Osteoblast (primary cell): ENCODE measurements at places on chromosomes 13 and 19. TPM values are rescaled to one million over a fixed set of nuclear protein-coding genes. Genes with fewer than 3 reads are reported as not detected.
A peak's percentile ranks its signal among the peaks of the same experiment; 100 is the strongest.

DNA sequence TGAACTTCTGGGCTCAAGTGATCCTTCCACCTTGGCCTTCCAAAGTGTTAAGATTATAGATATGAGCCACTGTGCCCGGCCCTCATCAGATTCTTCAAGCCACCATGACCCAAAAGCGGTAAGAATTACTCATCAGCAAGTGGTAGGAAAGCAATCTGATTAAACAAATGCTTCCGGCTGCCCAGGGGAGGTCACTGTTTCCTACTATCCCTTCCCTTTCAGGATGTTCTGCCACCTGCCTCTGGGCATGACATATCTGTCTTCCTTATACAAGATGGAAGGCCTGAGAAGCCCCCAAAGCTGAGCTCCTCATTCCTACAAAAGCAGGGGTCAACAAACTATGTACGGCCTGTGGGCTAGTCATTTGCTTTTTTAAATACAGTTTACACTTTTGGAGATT is 7.0 kb downstream of the ABHD8 start:
- peak; percentile 92 for DNase-seq

DNA sequence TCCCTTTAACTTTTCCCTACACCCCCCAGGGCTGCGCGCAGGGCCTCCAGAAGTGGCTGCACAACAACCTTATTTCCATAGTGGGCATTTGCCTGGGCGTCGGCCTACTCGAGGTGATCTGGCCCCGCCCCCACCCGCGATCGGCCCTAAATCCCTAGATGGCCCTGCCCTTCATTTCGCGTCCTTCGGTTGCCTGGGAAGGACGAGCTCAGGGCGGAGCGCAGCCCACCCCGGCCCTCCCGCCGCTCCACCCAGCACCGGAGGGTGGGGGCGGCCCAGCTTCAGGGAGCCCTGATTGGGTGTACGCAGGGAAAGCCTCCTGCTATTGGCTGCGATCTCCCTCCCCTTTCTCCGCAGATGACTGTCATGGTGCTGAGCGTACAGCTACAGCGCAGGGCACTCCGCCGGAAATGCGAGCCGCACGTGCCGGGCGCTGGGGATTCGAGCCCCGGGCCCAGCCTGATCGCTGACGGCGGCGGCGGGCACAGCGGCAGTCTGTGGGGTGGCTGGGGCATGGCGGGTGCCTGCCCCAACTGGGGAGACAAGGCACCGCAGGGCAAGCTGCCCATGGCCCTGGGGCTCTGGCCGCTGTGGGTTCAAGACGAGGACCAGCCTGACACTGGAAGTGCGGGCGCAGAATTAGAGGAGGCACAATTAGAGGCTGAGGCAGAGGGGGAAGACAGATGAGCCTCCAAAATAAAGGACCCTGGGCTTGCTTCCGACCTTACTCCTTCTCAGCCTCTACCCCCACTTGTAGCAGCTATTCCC is 4.3 kb downstream of the CD37 start:
- peak; percentile 98 for DNase-seq

DNA sequence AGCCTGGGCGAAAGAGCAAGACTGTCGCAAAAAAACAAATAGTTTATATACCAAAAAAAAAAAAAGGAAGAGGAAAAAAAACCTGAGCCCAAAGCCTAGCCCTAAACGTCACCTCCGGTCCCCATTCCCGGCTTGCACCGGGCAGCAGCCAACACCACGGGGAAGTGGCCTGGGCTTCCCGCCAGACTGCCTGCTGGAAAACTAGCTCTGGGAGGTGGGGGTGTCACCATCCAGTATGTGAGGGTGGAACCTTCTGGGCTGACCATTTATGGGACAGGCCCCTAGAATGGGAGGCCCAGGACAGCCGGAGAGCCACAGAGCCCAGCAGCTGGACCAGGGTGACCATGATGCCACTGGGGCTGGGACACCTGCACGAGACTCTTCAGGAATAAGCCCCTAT is 37.3 kb downstream of the IL12RB1 start:
- DNase-seq, result peak; percentile 92

DNA sequence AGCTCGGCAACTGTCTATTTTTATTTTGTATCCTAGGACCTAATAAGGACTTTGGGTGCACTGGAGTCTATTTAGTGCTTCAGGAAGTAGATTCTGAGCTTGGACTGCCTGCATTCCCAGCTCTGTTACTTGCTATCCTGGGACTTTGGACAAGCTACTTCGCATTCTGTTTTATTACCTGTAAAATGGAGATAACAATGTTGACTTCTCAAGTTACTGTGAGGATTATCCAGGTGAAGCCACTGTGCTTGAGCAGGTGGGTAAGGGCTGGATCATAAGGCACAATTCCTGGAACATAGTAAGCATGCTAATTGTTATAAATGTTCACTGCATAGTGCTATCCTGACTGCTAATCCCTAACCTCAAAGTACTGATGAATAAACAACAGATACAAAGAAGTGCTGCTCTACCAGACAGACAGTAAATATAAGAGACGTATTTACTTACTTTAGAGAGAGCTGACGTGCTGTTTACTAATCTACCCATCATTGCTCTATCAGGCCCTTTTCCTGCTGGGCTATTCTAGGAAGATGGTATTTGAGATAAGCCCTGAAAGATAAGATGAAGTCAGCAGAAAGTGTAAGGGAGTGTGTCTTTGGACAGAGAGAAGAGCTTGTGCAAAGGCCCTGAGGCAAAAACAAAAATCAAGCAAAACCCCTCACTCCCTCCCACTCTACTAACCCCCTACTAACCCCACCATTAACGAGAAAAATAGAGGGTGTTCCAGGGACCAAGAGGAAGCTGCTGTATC is 50.8 kb upstream of the FLT1 start:
- DNase-seq, result no peak

DNA sequence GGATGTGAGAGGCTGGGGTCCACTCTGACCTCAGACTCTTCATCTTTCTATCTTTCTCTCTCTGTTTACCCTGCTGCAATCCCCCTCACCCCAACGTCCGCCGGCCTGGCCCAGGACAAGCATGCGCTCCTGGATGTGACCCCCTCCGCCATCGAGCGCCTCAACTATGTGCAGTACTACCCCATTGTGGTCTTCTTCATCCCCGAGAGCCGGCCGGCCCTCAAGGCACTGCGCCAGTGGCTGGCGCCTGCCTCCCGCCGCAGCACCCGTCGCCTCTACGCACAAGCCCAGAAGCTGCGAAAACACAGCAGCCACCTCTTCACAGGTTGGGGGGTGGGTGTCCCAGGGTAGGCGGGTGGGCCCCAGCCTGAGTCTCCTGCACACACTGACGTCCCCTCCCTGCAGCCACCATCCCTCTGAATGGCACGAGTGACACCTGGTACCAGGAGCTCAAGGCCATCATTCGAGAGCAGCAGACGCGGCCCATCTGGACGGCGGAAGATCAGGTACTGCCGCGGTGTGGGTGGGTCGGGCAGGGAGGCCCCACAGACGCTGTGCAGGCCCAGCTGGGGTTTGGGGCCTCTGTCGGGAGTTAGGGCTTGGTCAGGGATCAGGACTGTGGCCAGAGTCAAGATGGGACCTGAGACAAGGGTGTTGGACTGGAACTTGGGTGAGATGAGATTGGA is 15.0 kb downstream of the APBA3 start:
- DNase-seq, result no peak

- no peak for DNase-seq
These were observed 2.6 kb downstream of the MBNL2 start for GRCh38 chr13:97224544-97225300.

- no peak for DNase-seq
These were observed 183.7 kb downstream of the TEX29 start for GRCh38 chr13:111503905-111504695.

DNA sequence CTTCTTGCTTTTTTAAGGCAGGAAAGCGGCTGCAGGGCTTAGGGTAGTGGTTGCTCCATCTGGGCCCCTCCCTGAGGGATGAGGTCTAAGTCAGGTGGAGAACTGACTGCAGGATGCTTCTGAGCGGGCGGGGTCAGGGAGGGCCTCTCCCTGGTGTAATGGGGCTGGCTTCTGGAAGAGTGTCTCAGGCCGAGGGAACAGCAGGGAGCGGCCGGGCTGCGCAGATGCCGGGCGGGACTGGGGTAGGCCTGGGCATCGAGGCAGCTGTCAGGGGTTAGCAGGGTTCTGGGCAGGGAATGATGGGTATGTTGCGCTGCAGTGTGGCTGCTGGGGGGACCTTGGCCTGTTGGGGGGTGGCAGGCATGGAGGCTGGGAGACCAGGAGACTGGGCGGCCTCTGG is 2.7 kb downstream of the FAM174C start:
- no peak for DNase-seq

The PPM1N gene
- 0.29 and 0.36 TPM in 2 replicates for total RNA-seq

The FGF14 gene
- under 0.01 TPM in 2 replicates for total RNA-seq

The TRPC4 gene
- 8.3 and 9.8 TPM in 2 replicates for total RNA-seq

The LILRB4 gene
- under 0.01 TPM in 1 of 2 replicates, not detected in the other for total RNA-seq

The ZNF888 gene
- total RNA-seq, result 4.7 and 5.0 TPM in 2 replicates

The PSG3 gene
- not detected in 2 replicates for total RNA-seq

The TGFBR3L gene
- total RNA-seq, result under 0.01 TPM in 1 of 2 replicates, not detected in the other

The UNC13A gene
- under 0.01 TPM in 2 replicates for total RNA-seq

The ERICH4 gene
- not detected in 2 replicates for total RNA-seq

The LRFN3 gene
- total RNA-seq, result 4.4 and 6.9 TPM in 2 replicates
